ENCODE measurements at places on chromosomes 4 and X.
A peak's percentile ranks its signal among the peaks of the same experiment; 100 is the strongest.

DNA sequence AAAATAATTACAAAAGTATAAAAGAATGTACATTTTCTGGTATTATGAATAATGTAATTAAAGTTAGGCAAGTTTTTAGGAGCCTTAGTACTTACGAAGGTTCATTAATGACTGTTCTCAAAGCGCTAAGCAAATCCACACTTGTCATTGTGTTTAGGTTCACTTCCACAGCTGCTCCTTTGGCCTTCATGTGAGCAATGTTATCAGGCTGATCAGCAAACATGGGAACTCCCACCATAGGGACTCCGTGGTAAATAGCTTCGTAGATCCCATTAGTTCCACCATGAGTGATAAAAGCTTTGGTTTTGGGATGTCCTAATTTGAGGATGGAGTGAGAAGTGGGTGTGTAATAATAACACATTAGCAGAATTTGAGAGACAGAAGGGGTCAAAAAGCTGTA is 45.1 kb downstream of the UGT2A2 start:
- DNase-seq: no peak

GRCh38 chr4:79923281-79923680 is 149.7 kb downstream of the ANTXR2 start:
- DNase-seq: no peak

DNA sequence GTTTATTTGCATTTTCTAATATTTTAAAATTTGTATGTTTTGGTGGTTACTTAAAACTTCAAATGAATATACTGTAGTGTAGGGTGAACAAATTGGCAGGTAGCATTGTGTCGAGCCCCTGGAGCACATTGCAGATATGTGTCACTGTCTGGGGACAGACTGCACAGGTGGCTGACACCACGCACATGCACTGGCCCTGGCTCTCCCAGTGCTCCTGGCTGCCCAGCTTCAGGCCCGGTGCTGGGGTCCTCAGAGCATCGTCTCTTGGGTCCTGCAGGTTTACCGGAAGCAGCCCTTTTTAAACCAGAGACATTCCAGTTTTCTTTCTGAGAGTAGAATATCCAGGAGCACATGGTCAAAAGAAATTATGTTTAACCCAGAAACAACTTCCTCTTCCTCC is 15.6 kb downstream of the BST1 start:
- DNase-seq: no peak

DNA sequence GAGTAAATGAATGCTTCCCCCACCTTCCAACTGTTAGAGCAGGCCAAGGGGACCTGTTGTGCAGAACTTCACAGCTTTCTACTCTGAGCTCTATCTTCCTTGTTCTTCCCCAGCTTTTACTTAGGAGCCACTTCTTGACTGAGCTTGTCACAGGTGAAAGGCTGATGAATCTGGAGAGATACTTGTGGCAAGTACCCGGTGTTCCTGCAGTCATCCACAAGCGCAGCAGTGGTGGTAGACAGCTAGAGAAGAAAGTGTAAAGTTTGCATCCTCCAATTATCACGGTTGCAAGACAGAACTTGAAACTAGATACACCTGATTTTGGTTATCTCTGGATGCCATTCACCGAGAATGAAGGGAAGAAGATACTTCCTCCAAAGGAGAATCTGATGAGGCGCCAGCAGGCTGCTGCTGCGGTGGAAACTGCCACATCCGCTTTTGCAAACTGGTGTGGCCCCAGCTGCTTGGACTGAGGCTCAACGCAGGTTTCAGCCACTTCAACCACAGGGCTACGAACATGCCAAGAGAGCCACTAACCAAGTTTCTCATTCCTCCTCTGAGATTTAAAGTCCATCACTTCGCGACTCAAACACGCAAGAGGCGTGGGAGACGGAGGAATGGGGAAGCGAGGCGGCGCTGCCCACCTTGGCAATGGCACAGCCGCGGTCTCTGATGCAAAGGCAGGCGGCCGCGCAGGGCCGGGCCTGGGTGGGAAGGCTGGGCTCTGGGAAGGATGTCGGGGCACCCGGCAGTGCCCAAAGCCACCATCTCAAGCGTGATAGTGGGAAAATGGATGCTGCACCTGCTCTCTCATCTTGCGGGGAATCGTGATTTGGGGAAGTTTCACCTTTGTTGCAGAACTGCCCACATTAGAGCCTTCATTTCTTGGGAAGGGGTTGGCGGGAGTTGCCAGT is 1.3 kb upstream of the FHIP1A start:
- DNase-seq: peak; percentile 13

All from stimulated activated CD4-positive, alpha-beta T cell treated with anti-CD3 and anti-CD28 coated beads, Interleukin-4, amount 100 ng/mL, for 1 hour (primary cell).